Cardiac septum (tissue), 1 donor: ENCODE measurements at places on chromosomes 1 and 21.
A peak's percentile ranks its signal among the peaks of the same experiment; 100 is the strongest.

DNA sequence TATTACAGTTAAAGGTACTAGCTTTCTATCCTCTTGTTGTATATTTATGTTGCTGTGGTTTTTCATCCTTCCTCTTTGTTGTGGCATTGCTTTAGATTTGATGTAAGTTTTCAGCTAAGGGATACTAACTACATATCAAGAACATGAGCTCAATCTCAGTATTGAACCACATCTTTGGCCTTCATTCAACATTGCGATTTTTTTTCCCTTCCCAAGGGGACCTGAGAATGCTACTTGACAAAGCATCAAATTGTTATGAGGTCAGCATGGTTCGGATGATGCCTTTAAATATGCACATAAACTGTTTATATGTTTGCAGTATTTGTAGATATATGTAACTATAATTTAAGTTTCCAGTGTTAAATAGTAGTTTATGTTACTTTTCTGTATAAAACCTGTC is 31.7 kb upstream of the GPR88 start:
- no peak for DNase-seq

DNA sequence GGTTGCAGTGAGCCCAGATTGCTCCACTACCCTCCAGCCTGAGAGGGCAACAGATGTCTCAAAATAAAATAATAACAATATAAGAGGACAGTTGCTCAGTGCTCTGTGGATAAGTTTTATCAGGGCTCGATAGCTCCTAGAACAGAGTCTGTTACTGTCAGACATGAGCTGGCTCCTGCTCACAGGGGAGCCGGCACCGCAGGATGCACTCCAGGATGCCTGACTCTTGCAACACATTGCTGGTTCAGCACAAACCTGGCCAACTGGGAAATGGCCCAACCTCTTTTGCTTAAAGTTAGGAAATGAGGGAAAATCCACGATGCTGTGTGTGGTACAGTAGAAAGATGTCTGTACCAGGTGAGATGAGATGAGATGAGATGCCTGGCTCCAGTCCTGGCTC is 5.8 kb upstream of the CTSE start:
- DNase-seq, result no peak

GRCh38 chr1:151693057-151693651 is 23.4 kb downstream of the CELF3 start:
- DNase-seq, result no peak

DNA sequence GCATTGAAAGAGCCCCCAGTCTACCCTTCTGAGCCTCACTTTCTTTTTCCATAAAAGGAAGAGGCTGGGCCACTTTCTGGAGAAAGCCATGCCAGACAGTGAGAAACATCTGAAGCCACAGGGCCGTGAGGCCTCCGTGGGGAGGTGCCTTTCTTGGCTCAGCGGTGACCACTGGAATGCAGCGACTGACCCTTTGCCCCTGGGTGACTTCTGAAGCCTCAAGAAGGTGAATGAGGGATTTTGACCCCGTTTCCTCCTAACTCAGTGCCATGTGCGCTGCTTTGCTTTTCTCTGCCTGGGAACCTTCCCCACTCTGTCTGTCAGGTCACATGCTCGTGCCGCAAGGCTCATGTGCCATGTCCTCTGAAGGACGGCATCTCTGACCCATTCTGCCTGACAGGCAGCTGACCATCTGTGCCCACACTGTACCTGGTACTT is 44.7 kb upstream of the A3GALT2 start:
- peak; percentile 85 for DNase-seq

GRCh38 chr1:233143241-233143640 is 152.3 kb downstream of the PCNX2 start:
- no peak for DNase-seq

- no peak for DNase-seq
Measured at GRCh38 chr1:161133220-161133740, 813 bp upstream of the DEDD start.

GRCh38 chr1:33501309-33501708 is 28.9 kb downstream of the ZSCAN20 start:
- no peak for DNase-seq

- no peak for DNase-seq
Measured at GRCh38 chr1:205477759-205478247, 22.0 kb upstream of the BLACAT1 start.

GRCh38 chr1:119865627-119866026 is 30.7 kb downstream of the ADAM30 start:
- DNase-seq, result no peak

DNA sequence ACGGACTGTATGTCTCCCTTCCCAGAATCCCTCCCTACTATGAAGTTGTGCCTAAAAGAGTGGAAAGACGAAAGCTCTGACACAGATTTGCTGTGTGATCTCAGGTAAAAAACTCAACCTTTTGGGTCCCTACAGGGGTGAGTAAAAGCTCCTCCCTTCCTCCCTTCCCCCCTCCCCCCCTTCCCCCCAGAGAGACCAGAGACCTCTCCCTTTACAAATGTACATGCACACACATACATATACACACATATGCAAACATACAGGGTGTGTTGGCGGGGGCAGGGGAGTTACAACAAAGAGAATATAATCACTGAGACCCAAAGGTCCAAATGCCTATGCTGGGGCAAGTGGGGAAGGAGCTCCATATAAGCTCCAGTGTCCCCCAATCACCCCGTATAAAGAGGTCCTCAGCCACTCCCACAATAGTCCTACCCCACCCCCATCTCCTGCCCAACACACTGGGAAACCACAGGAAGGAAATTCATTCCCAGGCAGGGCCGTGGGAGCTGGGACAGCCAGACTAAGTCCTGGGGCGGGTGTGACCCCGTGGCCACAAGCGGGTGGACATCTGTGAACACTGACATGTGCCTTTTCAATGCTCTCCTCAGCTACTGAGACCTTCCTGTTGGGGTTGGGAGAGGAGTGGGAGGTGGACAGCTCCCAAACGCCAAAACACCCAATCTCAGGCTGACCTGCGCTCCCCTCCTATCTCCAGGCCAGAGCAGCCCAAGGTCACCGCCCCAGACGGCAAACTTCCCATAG is 2.0 kb downstream of the MEF2D start:
- DNase-seq, result peak; percentile 89

DNA sequence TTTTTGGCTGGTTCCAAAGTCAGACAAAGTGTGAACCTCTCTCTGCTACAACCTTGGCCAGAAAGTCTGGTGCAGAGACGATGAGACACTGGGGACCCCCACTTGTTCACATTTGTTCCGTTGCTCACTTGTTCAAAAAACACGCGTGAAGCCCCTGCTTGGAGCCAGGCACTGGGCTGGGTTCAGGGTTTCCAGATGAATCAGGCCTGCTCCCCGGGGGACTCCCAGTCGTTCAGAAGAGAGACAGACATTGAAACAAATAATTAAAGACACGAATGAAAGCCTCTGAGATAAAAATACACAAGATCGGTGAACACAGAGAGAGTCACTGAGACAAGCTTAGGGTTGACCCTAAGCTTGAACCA is 101.5 kb upstream of the RUNX3 start:
- no peak for DNase-seq

GRCh38 chr1:31923901-31924535 is 14.2 kb downstream of the PTP4A2 start:
- DNase-seq, result no peak

- no peak for DNase-seq
Measured at GRCh38 chr1:14304381-14304865, 294.1 kb upstream of the KAZN start.

DNA sequence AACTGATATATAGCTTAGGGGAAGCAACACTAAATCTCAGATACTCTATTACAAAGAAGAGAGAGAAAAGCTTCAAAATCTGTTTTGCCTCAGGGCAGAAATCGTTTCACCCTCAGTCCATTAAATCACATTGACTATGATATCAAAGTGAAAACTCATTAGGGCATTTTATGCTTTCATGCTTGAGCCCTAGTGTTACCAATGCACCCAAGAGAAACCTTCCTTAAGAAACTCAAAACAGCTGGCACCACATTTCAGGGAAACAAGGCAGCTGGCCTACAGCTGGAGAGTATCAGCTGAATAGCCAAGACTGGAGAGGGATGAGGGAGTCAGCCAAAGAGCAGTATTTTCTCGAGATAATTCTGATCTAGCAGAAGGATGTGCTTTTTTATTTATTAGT is 14.9 kb downstream of the COLGALT2 start:
- no peak for DNase-seq

DNA sequence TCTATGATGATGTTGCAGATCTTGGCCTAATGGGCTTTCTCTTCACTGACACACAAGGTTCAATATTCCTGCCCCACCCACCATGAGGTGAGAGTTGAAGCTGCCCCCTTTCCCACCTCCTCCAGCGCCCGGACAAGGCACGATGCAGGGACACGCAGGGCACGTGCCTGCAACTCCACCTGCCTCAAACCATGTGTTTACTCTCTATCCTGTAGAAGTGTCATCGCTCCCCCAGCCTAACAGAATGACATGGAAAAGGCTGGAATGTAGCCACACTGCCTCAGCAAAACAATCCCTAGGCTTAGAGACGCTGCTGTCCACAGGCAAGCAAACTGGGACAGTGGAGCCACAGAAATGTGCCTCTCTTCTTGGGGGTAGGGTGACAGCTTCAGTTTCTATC is 92.9 kb upstream of the SOD1 start:
- peak; percentile 73 for DNase-seq

GRCh38 chr21:33185852-33186251 is 43.9 kb upstream of the IFNAR2 start:
- no peak for DNase-seq

DNA sequence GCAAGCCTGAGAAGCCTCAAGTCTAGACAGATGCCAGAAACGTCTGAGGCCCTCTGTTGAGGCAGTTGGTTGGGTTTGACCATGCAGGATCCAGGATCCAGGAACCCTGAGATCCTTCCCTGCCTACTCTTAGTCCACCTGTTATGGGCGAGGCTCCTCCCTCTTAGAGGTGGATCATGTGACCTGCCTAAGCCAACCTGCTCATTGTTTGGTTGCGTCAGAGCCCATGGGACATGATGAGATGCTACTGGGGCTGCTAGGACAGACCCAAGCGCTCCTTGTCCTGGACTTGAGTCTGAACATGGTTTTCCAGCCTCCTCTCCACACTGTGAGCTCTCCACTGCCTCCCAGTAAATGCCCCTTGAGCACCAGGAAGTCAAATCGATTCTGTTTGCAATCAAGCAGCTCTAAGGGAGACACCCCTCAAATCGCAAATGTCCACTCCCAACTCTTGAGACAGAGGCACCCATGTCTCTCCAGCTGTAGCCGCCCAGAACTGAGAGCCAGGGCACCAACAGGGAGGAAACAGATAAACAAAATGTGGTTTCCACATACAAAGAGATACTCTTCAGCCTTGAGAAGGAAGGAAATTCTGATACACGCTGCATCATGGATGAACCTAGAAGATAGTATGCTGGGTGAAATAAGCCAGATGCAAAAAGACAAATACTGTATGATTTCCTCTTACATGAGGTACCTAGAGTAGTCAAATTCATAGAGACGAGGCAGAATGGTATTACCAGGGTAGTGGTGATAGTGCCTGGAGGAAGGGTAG is 31.7 kb upstream of the WNT4 start:
- DNase-seq, result no peak

- DNase-seq, result no peak
Measured at GRCh38 chr1:72724951-72725861, 442.9 kb upstream of the NEGR1 start.

- DNase-seq, result no peak
Measured at GRCh38 chr1:198934426-198934825, 295.6 kb downstream of the PTPRC start.

- no peak for DNase-seq
Measured at GRCh38 chr1:5430911-5431697, 561.1 kb downstream of the NPHP4 start.

DNA sequence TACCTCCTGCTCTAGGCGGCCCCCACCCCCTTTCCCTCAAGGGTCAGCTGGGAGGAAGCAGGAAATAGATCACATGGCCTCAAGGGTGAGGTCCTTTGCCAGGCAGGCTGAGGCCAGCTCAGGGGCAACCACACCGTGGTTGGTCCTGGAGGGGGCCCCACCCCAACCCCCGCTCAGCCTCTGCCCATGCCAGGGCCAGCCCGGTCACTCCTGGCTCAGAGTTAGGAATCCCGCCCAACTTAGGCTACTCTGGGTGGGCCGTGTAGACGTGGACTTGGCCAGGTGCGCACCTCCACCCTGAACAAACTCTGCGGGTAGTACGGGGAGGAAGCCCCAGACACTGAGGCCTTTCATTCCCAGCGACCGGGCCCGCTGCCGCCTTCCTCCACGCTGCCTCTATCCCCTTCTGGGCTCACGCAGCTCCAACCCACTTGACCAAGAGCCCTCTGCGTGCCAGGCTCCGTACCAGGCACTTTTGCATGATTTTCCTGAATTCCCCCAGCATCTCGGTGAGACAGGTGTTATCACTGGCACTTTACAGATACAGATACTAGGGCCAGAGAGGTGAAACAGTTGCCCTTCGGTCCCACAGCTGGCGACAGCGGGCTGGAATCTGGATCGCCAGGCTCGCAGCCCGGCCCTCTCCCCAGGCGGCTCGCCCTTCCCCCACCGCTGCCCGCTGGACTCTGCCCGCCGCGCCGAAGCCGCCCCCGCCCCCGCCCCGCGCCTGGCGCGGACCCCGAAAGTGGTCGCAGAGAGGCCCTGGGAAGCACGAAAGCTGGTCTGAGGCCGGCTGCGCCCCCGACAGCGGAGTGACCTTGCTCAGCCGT is 769 bp downstream of the GALE start:
- DNase-seq, result no peak

- no peak for DNase-seq
Measured at GRCh38 chr1:172724765-172725613, 66.1 kb downstream of the FASLG start.

DNA sequence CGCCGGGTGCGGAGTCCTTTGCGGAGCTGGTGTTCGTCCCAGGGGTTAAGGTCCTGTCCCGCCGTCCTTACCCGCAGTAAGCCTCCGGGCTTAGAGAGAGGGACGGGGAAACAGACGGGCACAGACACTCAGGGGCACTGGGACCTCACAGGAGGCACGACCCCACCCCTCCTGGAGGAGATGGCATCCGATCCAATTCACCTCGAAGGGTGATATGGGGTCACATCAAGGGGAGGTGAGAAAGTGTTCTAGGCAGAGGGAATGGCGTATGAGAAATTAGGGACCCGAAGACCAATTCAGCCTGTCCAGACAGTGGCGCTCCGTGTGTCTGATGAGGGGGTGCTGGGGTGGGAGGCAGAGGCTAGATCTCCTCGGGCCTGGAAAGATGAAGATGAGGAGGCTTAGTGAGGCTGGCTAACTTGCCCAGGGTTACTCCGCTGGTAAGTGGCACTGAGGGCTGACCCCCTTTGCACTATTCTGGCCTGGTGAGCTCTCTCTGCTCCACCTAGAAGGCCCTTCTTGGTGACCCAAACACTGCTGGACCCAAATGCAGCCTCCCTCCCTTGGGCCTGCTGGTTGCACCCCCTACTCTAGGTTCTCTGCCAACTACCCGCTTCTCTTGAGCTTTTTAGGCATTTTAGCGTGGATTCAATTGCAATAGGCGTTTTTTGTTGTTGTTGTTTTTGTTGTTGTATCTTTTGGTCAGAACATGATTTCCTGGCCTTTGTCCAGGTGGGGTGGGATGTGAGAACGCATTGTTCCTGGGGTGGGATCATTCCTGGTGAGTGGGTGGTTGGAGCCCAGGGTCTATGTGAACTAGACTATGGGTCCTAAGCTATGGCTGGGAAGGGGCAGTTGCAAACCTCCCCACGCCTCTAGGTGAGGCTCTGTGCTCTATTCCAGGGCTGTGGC is 12.3 kb downstream of the BTBD19 start:
- DNase-seq, result no peak

- no peak for DNase-seq
Measured at GRCh38 chr1:33344896-33345560, 24.1 kb upstream of the A3GALT2 start.

GRCh38 chr1:112956544-112957132 is 642 bp upstream of the SLC16A1 start:
- DNase-seq, result peak; percentile 81

- DNase-seq, result no peak
Measured at GRCh38 chr1:41483960-41484401, 502 bp downstream of the EDN2 start.

GRCh38 chr1:51299981-51300670 is 30.2 kb downstream of the TTC39A start:
- DNase-seq, result no peak
